Mesothelial cell of epicardium (in vitro differentiated cells): ENCODE measurements at places on chromosomes 13 and 19.

DNA sequence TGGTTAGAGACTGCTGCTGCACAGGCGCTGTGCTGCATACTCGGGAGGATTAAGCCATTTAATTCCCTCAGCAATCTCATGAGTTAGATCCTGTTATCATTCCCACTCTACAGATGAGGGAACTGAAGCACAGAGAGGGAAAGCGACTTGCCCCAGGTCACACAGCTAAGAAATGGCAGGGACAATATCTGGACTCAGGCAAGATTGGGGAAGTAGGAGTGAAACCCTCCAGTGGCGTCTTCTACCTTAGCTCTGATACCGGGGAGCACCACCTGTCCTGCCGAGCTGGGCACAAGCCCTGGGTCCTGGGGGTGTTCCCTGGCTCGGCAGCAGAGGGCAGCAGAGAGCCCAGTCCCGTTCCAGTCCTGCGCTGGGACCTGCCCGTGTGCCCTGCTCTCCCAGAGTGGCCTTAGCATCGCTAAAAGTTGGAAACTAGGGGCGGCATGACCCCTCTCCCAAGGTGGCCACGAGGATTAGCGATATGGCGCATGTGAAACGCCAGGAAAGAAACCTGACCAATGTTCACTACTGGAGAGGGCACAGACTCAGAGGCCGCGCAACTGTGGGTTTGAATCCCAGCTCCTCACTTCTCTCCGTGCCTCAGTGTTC lies 20.5 kb downstream of the CYTH2 start:
- peak; percentile 90 for DNase-seq

GRCh38 chr19:48170817-48171347 lies 402 bp downstream of the ZSWIM9 start:
- no peak for DNase-seq

DNA sequence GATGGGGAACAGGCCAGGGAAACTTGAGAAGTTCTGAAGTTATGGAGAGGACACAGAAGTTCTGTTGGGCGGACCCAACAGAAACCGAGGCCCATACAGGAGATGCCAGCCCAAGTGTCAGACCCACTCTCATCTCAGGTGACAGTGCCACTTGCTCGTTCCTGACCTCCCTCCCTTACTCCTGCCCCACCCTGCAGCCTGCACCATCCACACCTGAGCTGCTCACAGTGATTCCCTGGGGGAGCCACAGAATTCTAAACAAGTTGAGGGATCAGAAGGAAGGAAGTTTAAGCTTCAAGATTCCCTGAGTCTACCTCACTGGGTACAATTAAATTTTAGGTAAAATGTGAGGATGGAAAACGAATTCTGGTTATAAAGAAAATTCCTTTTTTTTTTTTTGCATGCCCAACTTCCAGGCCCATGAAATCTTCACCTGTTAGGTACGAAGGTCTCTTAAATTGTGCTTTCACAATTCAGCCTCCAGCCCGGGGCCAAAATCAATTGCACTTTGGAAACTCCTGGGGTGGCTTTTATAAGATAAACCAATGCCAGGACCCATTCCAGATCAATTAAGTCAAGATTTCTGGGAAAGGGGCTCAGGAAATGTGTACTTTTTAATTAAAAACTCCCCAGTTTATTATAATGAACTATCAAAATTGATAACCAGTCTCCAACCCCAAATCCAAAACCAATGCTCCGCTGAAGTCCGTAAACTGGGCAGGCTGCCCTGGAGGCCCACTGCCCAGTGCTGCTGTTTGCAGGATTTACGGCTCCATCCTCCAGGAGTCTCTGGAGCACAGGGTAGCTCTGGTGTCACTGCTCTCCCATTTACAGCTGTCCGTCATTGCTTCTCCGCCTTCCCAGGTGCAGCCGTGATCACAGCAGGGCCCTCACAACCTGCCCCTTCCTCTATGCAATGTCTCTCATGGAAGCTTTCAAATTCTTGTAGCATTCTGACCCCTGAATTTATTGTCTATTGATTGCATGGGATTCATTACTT lies 643.5 kb downstream of the UQCRFS1 start:
- no peak for DNase-seq

- DNase-seq: no peak
Measured at GRCh38 chr19:19276851-19277250, 3.8 kb upstream of the TM6SF2 start.

DNA sequence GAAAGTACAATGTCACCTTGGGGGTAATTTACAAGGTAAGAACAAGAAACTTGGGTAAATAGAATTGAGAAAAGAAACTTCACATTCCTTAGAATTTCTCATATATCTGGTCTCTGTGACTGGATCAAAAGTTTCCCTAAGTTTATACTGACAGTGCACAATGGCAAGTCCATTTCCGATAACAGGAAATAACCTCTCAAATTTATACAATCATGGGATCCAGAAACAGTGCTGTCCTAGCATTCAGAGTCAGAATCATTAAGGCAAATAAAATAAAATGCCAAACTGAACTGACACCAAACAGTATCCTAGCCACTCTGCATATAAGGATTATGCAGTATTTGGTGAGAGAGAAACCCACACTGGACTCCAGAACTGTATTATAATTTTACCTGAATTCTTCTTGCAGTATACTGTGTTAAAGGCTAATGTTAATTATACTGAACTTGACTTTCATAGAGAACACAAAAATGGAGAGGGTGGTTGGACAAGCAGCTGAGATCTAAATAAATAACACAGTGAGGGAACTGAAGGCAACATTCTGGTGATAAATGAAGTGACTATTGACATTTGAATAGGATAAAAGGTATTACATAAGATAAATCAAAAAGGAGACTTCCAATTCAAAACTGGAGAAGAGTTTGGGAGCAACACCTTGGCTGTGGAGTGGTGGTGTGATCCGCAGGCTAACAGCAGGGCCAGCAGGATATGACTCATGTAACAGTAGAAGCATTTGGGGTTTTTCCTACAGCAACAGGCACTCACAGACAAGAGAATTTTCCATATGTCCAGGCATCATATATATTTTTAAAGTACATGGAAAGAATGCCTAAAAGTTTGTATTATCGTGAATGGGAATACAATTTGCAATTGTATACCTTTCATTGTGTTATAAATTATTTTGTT lies 932.5 kb upstream of the MIR17HG start:
- DNase-seq: no peak

DNA sequence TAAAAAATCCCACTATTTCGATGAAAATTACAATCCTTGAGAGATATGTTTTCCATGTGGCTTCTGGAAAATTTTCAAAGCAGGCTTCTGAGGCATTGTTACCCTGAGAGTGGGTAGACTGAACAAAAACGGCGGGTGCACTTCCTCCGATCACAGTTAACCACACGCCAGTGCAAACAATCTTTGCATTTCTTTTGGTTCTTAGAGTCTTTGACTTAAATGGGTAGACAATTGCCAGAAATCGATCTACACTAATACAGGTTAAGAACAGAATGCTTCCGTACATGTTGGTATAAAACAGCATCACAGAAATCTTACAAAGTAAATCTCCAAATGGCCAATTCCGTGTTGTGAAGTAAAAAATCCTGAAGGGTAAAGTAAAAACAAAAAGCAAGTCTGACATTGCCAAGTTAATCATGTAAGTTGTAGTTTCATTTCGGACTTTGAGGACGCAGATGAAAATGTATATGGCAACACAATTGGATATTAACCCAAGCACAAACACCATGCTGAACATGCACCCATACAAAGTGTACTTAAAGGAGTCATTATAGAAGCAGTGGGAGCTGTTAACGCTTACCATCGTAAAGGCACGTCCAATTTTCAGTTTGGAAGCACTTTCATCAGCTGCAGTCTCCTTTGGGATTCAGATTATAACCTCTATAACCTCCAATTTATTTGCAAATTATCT lies 927 bp downstream of the LPAR6 start:
- DNase-seq: no peak

- no peak for DNase-seq
Measured at GRCh38 chr19:13696839-13697238, 67.5 kb upstream of the MRI1 start.

- no peak for DNase-seq
Measured at GRCh38 chr13:41791056-41791455, 169.9 kb downstream of the VWA8 start.

- DNase-seq: no peak
Measured at GRCh38 chr13:97306645-97307044, 84.5 kb downstream of the MBNL2 start.

DNA sequence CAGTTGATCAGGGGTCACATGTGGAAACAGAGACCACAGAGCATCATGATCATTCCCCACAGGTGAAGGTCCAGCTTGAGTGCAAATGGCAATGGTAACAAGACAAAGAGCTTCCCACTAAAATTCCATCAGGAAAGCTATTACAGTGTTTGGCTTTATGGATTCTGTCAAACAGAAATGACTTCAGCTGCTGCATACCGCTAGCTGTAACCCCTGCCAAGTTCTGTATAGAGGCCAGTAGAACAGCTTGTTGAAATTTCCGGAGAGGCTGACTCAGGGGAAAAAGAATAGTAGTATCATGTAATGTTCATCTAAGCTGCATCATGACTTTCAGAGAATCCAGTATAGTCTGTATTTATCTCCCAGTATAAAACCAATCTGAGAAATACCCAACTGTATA lies 1704.7 kb downstream of the SLITRK5 start:
- no peak for DNase-seq

DNA sequence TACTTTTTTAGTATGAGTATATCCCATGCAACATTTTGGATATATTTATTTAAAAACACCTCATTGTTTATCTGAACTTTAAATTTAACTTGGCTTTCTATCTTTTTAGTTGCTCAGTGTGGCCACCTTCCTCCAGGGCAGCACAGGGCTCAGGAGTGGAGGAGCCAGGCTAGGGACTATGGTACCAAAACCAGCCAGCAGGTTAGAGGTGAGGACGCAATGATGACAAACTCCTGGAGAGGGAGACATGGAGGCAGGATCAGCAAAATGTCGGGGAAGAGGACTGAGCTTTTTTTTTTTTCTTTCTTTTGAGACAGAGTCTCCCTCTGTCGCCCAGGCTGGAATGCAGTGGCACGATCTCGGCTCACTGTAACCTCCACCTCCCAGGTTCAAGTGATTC lies 29.6 kb upstream of the CALM3 start:
- no peak for DNase-seq

- no peak for DNase-seq
Measured at GRCh38 chr19:980133-980998, 3.8 kb upstream of the WDR18 start.

DNA sequence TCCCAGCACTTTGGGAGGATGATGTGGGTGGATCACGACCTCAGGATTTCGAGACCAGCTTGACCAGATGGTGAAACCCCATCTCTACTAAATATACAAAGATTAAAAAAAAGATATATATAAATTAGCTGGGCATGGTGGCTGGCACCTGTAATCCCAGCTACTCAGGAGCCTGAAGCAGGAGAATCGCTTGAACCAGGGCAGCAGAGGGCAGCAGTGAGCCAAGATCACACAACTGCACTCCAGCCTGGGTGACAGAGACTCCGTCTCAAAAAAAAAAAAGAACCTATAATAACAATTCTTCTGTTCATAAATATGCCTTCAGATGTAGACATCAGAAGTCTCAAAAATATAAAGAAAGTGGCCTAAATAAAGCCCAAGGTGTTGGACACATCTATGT lies 7.6 kb downstream of the ZNF737 start:
- DNase-seq: no peak

DNA sequence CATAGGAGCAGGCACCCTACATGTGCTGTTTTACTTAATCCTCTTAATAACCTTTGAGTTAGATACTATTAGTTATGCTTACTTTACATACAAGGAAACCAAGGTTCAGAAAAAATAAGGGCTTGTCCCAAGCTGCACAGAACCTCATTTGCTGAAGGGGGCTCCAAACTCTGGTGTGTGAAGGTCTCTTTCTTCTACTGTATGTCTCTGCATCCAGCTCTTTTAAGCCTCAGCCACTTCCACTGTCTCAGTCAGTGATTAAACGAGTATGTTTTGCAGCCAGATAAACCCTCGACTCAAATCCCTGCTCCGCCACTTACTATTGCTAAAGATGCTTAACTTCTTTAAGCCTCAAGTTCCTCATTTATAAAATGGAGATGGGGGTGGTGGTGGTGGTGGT lies 112.4 kb upstream of the WASF3 start:
- DNase-seq: no peak

DNA sequence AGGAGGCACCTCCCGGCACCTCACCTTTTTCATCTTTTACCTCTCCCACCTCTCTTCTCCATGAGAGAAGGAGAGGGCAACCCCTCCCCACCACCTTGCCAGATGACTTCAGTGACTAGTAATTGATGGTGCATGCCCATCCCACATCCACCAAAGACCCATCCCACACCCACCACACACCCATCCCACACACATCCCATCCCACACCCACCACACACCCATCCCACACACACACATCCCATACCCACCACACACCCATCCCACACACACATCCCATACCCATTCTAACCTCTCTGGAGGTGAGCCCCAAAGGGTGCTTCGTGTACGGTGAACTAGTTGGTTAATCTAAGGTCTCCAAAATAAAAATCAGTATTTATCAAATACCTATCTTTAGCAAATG lies 44.7 kb downstream of the STK24 start:
- no peak for DNase-seq

DNA sequence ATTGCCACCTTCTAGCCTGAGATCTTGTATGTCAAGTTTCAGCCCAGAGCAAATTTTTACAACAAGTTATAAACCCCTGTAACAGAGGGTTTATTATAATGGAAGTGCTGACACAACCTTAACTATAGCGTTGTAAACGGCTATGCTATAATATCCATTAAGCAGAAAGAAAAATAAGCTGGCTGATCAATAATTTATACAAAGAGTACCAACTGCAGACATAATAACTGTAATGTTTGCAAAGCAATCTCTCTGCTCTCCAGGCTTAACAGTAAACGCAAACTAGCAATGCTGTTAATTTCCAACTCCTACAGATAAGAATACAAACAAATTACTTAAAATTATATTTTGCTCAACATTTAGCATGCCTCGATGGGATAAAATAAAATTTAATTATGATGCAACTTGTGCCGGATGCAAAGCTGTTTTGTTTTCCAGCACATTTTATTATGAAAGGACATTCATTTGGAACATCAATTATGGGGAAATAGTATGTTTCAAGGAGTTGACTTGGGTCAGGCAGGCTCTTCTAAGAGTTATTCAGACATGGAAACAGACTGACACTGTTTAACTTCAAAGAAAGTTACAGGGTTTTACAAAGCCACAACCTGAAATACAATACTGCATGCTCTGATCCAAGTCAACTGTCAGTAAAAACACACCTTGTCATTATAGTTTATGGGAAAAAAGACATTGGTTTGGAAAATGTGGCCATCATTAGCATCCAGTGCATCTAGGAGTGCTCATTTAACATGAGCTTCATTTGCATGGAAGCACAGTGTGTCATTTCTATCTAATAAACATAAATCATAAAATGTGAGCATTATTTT lies 6.6 kb upstream of the DACH1 start:
- no peak for DNase-seq

DNA sequence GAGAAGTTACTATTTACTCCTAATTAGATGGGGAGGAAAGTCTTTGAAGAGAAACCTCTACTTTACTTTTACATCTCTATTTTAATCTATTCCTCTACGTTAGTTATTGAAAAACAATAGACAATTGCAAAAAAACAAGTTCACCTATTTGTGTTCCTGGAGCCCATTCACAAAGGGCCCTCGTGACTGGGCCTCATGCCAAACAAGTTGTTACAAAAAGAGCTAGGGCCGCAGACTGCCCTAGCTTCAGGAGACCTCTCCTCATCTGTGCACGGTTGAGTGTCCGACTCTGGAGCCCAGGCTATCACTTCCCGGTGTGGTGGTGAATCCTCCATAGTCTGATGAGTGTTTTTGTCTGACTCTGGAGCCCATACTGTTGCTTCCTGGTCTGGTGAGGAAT lies 190.9 kb downstream of the ZNF486 start:
- no peak for DNase-seq
